CD4-positive, alpha-beta T cell treated with Interferon alpha-2 for 1 hour (primary cell): ENCODE measurements at places on chromosomes 13 and 19.

- no peak for DNase-seq
Observed at GRCh38 chr13:31067416-31068118, 94.1 kb downstream of the HSPH1 start.

DNA sequence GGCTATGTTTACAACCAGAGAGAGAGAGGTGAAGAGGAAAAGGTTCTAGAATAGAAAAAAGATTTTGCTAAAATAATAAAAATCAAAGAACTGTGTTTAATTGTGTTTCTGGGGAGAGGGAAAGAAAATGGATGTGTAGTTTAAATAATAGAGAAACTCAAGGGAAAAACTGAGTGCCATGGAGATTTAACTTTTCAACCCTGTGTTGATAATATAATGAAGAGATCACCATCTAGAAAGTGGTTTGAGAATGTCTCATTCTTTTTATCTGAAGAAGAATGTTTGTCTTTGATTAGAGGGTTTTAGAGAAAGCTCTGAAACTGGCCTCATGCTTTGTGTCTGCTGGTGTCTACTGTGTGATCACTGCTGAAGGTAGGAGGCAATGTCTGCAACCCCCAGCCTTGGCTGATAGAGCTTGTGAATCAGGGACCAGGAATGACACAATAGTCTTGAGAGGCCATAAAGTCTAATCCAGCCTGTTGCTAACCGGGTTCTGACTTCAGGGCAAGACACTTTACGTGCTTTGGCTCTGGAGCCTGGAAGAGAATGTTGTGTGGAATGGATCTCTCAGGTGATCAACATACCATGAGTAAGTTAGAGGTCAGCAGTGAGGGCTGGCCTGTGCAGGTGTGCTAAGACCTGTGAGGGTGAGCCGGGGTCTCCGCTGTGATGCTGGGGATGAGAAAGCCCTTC lies 5.4 kb downstream of the COL4A2 start:
- no peak for DNase-seq

- no peak for DNase-seq
Observed at GRCh38 chr13:113607889-113608635, 23.5 kb downstream of the TFDP1 start.

- no peak for DNase-seq
Observed at GRCh38 chr19:20422216-20423205, 143.1 kb downstream of the ZNF737 start.

DNA sequence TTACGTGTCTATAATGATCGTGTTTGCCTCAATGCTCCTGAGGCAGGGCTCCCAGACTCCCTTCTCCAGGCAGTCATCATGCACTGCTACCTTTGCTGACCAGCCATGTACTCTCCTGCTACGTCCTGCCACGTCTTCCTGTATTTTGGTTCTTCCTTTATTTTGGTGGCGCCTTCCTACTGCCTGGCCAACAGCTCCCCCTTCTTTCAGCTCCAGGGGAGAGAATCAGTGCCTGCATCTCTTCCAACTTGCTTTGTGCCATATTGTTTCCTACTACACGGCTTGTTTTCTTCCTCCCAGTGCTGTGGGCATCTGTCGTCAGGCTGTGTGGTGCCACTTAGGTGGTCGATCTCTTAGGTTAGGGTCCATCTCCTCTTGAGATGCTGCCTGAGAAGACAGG lies 96.2 kb downstream of the FGF9 start:
- DNase-seq = no peak
